Activated CD4-positive, alpha-beta T cell treated with anti-CD3 and anti-CD28 coated beads, Interleukin-10, Interleukin-2, amounts not matched to agents 100 ng/mL and 50 ng/mL, durations not matched to agents 16 hours and 8 hours (primary cell): ENCODE measurements at places on chromosomes 1 and 21.

- DNase-seq, result no peak
Measured at GRCh38 chr1:11455967-11456570, 22.9 kb upstream of the DISP3 start.

DNA sequence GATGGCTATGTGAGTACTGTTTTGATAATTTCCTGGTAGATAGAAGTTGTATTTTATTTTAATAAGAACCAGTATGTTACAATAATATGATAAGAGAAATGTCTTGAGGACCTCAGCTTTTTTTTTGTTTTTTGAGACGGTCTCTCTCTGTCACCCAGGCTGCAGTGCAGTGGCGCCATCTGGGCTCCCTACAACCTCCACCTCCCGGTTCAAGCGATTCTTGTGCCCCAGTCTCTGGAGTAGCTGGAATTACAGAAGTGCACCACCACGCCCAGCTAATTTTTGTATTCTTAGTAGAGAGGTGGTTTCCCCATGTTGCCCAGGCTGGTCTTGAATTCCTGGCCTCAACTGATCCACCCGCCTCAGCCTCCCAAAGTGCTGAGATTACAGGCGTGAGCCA lies 968.1 kb upstream of the ADGRL4 start:
- DNase-seq, result no peak

GRCh38 chr1:172252321-172252720 lies 168.2 kb upstream of the C1orf105 start:
- DNase-seq, result no peak

DNA sequence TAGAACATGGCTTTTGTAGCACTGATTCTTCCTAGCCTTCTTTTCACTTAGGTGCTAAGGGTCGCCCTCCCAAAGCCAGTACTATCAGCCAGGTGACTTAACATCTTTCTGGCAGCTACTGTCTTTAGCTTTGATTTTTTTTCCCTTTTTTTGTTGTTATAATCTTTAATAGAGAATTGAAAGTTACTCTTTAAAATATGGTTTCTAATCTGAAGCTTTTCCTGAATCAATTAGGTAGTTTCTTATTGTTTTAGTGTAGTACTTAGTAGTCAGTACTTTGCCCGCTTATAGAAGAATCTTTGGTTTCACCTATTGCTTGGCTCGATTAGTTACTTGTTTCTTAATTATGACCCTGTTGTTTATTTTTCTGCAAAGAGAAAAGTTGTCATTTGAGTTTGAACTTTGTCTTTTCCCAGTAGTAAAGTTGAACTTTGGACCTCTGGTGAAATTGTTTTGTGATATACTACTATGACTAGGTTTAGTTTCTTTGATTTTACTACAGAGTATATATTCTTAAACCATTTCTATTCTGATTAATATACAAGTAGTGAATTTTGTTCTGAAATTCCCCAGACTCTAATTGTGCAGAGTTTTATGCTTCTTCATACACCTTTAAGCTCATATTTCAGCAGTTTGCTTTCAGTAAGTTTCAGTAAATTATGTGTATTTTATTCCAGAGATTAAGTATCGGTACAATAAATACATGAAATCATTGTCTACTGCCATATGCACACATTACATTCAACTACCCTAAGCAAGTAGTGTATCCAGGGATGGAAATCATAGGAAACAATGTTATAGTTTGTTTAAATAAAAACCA lies 3.9 kb downstream of the MAGI3 start:
- DNase-seq, result no peak

DNA sequence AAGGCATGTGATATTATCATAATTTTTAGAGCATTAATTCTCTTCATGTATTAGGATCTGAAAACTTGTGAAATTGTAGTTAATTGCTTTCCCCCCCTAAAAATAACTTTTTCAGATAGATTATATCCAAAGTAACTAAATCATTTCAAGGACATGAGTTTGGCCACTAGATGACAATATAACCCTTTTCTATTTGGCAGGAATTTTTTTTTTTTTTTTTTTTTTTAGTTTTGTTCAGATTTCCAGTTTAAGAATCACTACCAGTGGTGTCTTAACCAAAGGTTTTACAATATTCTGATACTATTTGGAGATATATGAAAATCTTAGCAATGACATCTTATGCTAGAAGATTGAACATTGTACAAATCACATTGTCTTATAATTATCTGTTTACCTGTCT lies 370.8 kb downstream of the AMY1C start:
- DNase-seq, result no peak
